ENCODE measurements at places on chromosomes 13 and 19.

GRCh38 chr19:38057959-38058690 is 151.1 kb downstream of the SIPA1L3 start:
- no peak overlapping the region for H3K27ac ChIP-seq
- no peaks in the 10 kb centered on the region for H3K36me3 ChIP-seq
- no peak overlapping the region for H3K4me3 ChIP-seq
- no peaks in the 10 kb centered on the region for H3K4me1 ChIP-seq
- no peak for DNase-seq
- H3K27me3 ChIP-seq = no peaks in the 10 kb centered on the region

GRCh38 chr13:84661718-84662117 is 779.4 kb upstream of the SLITRK1 start:
- no peak for DNase-seq
- H3K27me3 ChIP-seq = no peaks in the 10 kb centered on the region
- peaks cover 8% of the 10 kb centered on the region for H3K4me1 ChIP-seq
- no peak overlapping the region for H3K27ac ChIP-seq

GRCh38 chr13:112729408-112729807 is 39.6 kb downstream of the ATP11A start:
- no peaks in the 10 kb centered on the region for H3K4me1 ChIP-seq
- H3K27me3 ChIP-seq = no peaks in the 10 kb centered on the region
- no peak overlapping the region for H3K4me3 ChIP-seq
- H3K27ac ChIP-seq = no peak overlapping the region
- no peak for DNase-seq

DNA sequence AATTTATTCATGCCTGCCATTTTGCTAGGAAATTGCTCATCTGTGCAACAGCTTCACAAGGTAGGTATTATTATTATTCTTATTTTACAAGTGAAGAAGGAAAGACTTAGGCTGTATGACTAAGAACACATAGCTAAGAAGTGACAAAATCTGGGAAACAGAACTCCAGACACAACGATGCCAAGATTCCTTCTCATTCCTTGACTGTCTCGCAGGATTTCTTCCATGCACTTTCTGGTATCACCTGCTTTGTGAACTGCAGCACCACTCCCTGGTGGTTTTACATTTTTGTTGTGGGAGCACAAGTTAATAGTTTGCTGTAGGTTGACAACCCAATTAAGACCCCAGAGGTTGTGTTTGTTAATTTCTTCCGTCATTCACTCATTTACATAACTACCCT is 188.5 kb downstream of the LACC1 start:
- peak overlapping the region; percentile 53 for H3K4me3 ChIP-seq
- H3K36me3 ChIP-seq = no peaks in the 10 kb centered on the region
- H3K4me1 ChIP-seq = peaks cover 9% of the 10 kb centered on the region
- H3K27ac ChIP-seq = peak overlapping the region; percentile 30
- H3K27me3 ChIP-seq = no peaks in the 10 kb centered on the region

DNA sequence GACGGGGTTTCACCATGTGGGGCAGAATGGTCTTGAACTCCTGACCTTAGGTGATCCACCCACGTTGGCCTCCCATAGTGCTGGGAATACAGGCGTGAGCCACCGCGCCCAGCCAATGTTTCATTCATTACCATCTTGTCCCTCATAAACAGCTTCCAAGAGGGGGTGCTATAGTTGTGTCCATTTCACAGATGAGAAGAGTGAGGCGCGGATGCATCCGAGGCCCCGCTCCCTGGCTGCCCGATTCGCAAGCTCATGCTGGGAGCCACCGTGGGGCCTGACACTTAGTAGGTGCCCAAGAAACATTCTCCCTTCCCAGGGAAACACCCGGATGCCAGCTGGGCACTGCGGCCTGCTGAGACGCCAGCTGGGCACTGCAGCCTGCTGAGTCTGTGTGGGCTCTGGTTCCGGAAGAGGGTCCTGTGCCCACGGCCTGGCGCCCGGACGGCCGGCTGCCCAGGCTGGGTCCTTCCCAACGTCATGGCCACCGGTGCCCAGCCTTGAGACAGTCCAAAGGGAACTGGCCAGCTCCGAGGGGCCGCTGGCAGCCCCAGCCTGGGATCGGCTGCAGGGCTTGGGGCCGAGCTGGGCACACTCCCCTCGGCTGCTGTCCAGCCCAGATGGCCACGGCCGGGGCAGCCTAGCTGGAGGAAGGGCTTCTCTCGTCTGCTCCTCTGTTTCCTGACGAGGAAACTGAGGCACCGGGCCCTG is 54.7 kb downstream of the NFIC start:
- peaks cover 7% of the 10 kb centered on the region for H3K36me3 ChIP-seq
- H3K27me3 ChIP-seq = no peaks in the 10 kb centered on the region
- H3K4me1 ChIP-seq = peaks cover 12% of the 10 kb centered on the region
- H3K4me3 ChIP-seq = peak overlapping the region; percentile 12

GRCh38 chr19:49875857-49876421 is 1.2 kb downstream of the AKT1S1 start:
- H3K27me3 ChIP-seq = no peaks in the 10 kb centered on the region
- H3K4me3 ChIP-seq = peak overlapping the region; percentile 90
- peaks cover 9% of the 10 kb centered on the region for H3K4me1 ChIP-seq
- H3K36me3 ChIP-seq = peaks cover 8% of the 10 kb centered on the region
- DNase-seq = no peak
- H3K27ac ChIP-seq = peak overlapping the region; percentile 97

DNA sequence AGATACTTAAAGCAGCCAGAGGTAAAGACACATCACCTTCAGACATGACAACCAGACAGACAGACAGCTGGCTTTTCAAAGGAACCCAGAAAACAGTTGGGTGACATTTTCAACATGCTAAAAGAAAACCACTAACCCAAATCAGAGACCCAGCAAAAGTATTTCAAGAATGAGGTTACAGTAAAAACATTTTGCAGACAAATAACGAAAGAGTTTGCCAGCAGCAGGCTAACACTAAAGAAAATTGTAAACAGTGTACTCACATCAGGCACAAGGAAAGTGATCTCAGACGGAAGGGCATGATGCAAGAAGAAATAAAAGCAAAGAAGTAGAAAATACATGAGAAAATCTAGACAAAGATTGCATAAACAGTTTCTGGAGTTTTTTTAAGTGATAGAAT is 46.4 kb downstream of the AP1M1 start:
- no peak overlapping the region for H3K4me3 ChIP-seq
- H3K27ac ChIP-seq = no peak overlapping the region
- H3K27me3 ChIP-seq = no peaks in the 10 kb centered on the region
- H3K36me3 ChIP-seq = no peaks in the 10 kb centered on the region

DNA sequence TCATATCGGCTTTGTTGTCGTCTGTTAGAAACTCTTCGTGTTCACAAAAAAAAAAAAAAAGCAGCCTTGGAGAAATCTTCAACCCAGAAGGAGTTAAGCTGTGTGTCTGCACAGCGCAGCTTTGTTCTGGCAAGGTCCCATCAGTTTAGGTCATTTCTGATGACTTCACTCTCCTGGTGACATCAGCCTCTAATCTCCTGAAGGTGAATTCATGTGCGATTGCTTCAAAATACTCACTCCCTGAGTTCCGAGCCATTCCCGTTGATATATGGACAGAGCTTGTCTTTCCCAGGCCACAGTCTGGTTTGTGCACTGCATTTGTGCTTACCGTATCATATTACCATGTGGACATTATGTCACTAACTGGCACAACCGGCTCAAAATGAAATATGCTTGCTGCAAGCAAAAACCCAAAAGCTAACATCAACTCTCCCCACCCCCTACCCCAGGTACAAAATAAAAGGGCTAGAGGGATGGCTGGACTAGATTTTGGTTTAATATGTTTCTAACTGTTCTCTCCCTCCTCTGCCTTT is 342.4 kb downstream of the KCNRG start:
- H3K27me3 ChIP-seq = no peaks in the 10 kb centered on the region
- peak overlapping the region; percentile 39 for H3K4me3 ChIP-seq
- peak overlapping the region; percentile 75 for H3K27ac ChIP-seq
- DNase-seq = no peak

DNA sequence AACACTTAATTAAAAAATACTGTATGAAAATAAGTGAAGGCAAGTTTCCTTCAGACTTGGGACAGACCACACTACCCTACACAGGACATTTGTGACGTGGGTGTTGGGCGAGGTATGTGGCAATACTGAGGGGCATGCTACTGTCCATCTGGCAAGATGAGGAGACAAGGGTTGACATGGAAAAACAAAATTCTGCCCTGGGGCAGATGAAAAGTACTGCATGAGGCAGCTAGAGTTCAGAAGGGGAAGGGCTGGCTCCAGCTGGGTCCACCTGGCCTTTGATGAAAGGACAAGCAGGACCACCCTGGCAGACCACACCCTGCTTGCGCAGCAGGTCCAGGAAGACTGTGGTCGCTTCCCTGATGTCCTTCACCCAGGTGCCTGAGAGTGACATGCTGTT is 43.2 kb downstream of the LATS2 start:
- no peak overlapping the region for H3K27ac ChIP-seq
- H3K4me1 ChIP-seq = peaks cover 74% of the 10 kb centered on the region
- H3K36me3 ChIP-seq = no peaks in the 10 kb centered on the region
- H3K27me3 ChIP-seq = no peaks in the 10 kb centered on the region

DNA sequence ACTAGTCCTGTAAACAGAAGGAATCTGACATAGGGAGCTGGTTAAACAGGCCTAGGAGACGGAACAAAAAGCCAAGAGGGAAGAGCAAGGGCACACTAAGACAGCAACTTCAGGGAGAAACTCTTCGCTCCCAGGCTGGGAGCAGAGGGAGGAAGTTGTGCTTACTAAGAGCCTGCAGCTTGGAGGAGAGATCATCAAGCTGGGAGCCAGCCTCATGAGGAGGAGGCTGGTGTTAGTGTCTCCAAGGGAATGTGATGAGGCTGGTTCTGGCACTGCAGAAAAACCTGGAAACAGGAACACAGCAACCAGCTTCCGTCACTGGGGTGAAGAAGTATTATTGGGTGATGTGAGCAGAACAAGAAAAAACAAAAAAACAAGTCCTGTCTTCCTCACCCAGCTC is 1027.3 kb downstream of the UQCRFS1 start:
- H3K27ac ChIP-seq = no peak overlapping the region
- H3K27me3 ChIP-seq = no peaks in the 10 kb centered on the region
- DNase-seq = no peak
- H3K4me3 ChIP-seq = no peak overlapping the region
- H3K4me1 ChIP-seq = no peaks in the 10 kb centered on the region

GRCh38 chr13:40120288-40120687 is 464.8 kb downstream of the COG6 start:
- peaks cover 23% of the 10 kb centered on the region for H3K4me1 ChIP-seq
- H3K27ac ChIP-seq = peak overlapping the region; percentile 42
- no peak for DNase-seq
- peak overlapping the region; percentile 9 for H3K4me3 ChIP-seq
- no peaks in the 10 kb centered on the region for H3K36me3 ChIP-seq

GRCh38 chr13:34577051-34577450 is 365.0 kb upstream of the NBEA start:
- no peaks in the 10 kb centered on the region for H3K36me3 ChIP-seq
- H3K27me3 ChIP-seq = no peaks in the 10 kb centered on the region
- no peak overlapping the region for H3K4me3 ChIP-seq
- no peaks in the 10 kb centered on the region for H3K4me1 ChIP-seq

GRCh38 chr19:1315470-1316166 is 29.9 kb downstream of the EFNA2 start:
- no peak for DNase-seq
- no peaks in the 10 kb centered on the region for H3K4me1 ChIP-seq
- H3K27ac ChIP-seq = no peak overlapping the region
- peak overlapping the region; percentile 35 for H3K4me3 ChIP-seq
- no peaks in the 10 kb centered on the region for H3K36me3 ChIP-seq

DNA sequence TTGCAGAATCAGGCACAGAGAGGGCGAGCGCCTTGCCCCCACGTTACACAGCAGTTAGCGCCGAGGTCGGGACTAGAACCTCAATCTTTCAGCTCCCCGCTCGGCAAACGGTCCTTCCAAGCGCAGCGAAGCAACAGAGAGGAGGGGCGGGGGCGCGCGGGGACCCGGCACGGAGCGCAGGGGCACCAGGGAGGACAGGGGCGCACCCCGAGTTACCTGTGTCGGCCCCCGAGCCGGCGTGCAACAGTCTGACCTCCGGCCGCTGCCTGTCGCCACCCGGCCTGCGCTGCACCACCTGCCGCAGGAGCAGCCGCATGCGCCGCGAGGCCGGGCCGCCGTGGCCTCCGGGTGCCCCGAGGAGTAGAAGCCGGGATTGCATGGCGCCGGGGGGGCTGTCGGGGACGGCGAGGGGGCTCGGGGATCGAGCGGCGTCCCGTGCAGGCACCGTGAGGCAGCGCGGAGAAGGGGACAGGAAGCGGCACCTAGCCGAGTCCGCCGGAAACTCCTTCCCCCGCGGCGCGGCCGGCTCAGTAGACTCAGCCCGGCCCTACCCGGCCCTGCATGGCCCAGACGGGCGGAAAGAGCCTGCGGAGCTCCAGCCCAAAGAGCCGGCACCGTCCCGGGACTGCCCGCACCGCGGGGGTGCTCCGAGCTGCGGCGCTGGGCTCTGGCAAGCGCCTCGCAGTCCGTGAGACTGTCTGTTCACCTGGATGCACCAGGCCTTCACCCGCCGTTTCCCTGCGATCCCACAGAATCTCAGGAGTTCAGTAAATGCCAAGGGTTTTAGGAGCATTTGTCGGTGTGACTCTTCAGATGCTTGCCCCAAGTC is at the start of gene VWA8:
Gene VWA8, minus strand, starts transcription at position 473 of the 829 bp plus-strand sequence. Its CDS starts 94 bp downstream, at position 379.
- no peaks in the 10 kb centered on the region for H3K27me3 ChIP-seq
- H3K27ac ChIP-seq = peak within 1 kb of the TSS; percentile 77
- H3K4me1 ChIP-seq = peaks cover 3% of the 10 kb centered on the region
- DNase-seq = peak; percentile 21
- H3K4me3 ChIP-seq = peak within 1 kb of the TSS; percentile 97

GRCh38 chr13:98536729-98537128 is 40.2 kb downstream of the STK24 start:
- H3K36me3 ChIP-seq = no peaks in the 10 kb centered on the region
- no peak overlapping the region for H3K4me3 ChIP-seq
- no peak for DNase-seq

- H3K27ac ChIP-seq = no peak overlapping the region
- no peak for DNase-seq
- no peak overlapping the region for H3K4me3 ChIP-seq
- no peaks in the 10 kb centered on the region for H3K27me3 ChIP-seq
These were observed 1227.5 kb upstream of the MIR17HG start for GRCh38 chr13:90120026-90120425.

DNA sequence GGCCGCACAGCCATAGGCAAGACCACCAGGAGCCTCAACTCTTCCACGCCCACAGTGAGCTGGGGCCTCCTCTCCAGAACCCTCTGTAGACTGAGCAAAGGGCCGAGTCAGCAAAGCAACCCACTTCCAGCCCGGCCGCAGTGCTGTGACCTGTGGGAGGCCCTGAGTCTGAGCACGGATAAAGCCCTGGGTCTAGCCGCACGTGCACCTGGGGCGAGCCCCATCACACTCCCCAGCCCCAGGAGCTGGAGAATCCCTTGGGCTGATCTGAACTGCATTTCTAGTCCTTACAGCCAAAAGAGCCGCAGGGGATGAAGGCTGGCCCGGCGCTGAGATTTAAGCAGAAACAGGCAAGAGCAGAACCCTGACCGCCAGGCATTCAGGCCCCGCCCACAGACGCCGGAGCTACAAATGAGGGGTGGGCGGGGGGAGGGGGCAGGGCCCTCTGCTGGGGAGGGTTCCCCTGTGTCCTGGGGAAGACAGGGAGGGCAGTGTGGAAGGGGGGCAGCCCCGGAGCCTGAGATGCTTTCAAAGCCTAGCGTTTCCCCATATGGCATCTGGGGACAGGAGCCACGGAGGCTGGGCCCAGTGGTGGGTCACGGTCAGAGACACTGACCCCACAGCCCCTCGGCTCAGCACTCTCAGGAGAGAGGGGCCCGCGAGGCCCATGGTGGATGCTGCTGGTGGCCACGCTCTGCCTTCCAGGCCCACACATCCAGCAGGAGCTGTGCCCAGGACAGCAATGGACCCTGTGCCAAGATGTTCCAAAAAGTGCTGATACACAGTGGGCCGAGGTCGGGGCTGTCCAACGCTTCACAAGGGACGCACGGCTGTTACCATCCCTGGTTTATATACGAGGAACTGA is 4.9 kb downstream of the TMEM259 start:
- peaks cover 49% of the 10 kb centered on the region for H3K4me1 ChIP-seq
- H3K27ac ChIP-seq = no peak overlapping the region
- peak overlapping the region; percentile 11 for H3K4me3 ChIP-seq
- DNase-seq = no peak
- H3K36me3 ChIP-seq = peaks cover 31% of the 10 kb centered on the region

Measured in thoracic aorta (tissue), 2 donors.